ENCODE measurements at places on chromosomes 7 and 10.
A peak's percentile ranks its signal among the peaks of the same experiment; 100 is the strongest.

DNA sequence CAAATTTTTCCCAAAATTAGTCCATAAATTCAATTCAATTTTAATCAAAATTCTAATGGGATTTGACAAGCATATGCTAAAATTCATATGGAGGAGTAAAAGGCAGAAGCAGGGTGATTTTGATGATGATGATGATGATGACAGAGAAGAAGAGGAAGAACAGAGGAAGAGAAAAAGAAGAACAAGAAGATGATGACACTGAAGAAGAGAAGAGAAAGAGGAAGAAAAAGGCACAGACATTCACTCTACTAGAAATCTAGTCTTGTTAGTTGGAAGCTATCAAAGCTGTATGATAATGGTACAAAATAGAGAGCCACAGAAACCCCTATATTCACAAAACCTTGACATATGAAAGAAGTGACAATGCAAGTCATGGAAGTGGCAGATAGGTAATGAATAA, 157.9 kb downstream of the ELMO1 start:
- no peak overlapping the region for H3K27ac ChIP-seq
- no peak for DNase-seq
- H3K36me3 ChIP-seq: no peaks in the 10 kb centered on the region
- H3K27me3 ChIP-seq: no peaks in the 10 kb centered on the region
- H3K4me3 ChIP-seq: no peak overlapping the region

GRCh38 chr7:2820508-2820934, 23.6 kb downstream of the GNA12 start:
- no peaks in the 10 kb centered on the region for H3K36me3 ChIP-seq
- DNase-seq: peak; percentile 85
- H3K27me3 ChIP-seq: no peaks in the 10 kb centered on the region
- H3K27ac ChIP-seq: peak overlapping the region; percentile 17
- H3K4me3 ChIP-seq: no peak overlapping the region

DNA sequence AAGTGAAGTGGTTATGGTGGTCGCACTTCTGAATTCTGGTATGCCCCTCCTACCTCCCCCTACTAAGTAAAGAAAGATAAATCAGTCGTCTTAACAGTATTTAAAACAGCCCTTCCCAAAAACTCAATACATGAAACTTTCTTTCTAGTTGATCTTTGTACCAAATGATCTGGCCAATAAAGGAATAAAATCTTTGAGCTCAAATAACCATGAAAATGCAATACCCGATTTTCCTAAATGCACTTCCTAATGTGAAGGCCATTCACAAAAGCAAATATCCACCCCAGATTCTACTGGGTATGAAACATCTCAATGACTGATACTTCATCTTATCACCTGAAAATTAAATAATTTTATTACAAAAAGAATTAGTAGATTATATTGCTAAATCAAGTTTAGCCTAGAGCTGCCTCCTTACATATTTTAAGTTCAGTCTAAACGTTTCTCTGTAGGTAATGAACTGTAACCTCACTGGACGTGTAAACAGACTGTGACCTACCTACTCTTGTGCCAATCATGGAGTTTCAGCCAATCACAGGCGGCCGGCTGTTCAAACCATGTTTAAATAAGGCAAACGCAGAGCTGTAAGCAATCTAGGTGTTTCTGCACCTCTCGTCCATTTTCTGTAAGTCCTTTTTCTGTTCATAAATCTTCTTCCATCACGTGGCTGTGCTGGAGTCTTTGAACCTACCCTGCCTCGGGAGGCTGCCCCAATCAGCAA, 146.9 kb upstream of the AKR1E2 start:
- no peak for DNase-seq
- peaks cover 18% of the 10 kb centered on the region for H3K4me1 ChIP-seq
- H3K36me3 ChIP-seq: no peaks in the 10 kb centered on the region
- no peak overlapping the region for H3K27ac ChIP-seq
- no peak overlapping the region for H3K4me3 ChIP-seq
- no peaks in the 10 kb centered on the region for H3K27me3 ChIP-seq

GRCh38 chr7:74083928-74084721, 521 bp downstream of the LIMK1 start:
- peak overlapping the region; percentile 54 for H3K4me3 ChIP-seq
- no peak overlapping the region for H3K27ac ChIP-seq
- no peaks in the 10 kb centered on the region for H3K36me3 ChIP-seq
- H3K27me3 ChIP-seq: no peaks in the 10 kb centered on the region
